ENCODE measurements at places on chromosomes 7 and 10.

DNA sequence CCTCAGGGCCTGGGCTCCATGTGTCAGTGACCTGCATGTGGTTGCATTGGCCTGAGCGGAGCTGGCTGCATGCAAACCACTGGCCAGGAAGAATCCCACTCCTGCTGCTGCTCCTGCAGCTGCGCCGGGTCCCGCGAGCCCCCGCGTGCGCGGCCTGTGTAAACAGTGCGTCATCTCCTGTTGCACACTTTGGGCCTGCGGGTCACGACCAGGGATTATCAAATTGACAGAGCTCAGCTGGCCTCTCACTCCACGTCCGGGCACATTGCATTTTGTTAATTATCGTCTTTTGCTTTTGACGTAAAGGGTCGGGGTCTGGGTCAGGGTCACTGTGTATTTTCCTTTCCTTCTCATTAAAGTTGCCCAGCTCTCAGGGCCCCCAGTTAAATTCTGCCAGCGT lies 132.6 kb downstream of the RGS10 start:
- no peak for DNase-seq

DNA sequence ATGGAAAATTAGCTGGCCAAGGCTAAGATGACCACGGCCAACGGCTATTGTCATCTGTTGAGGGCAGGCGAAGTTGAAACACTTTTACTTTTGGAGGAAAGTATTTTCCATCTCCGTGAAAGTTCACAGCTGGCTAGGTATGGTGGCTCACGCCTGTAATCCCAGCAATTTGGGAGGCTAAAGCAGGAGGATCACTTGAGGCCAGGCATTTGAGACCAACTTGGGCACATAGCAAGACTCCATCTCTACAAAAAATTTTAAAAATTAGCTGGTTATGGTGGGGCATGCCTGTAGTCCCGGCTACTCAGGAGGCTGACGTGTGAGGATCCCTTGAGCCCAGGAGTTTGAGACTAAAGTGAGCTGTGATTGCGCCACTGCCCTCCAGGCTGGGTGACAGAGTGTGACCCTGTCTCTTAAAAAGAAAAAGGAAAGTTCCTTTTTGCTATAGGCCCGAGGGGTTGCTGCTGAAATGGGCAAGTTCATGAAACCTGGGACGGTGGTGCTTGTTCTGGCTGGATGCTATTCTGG lies 85.5 kb upstream of the MKLN1 start:
- no peak for DNase-seq

GRCh38 chr7:130990178-130990832 lies 256.3 kb upstream of the KLF14 start:
- DNase-seq = no peak

DNA sequence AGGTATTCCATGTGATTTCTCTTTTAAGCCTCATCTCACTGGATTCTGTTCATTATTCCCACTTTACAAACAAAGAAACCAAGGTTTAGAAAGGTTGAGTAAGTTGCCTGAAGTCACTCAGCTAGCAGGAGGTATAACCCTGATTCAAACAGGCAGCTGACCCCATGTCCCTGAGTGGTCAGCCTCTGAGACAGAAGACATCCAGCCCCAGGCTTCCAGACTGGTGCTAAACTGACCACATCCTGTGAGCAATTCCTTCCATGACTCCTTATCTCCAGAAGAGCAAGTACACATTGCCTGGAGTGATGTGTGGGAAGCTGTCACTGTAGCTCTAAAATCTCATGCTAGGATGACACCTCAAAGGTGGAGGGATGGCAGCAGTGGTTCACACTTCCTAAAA lies 3.7 kb downstream of the PLPP4 start:
- DNase-seq = no peak

DNA sequence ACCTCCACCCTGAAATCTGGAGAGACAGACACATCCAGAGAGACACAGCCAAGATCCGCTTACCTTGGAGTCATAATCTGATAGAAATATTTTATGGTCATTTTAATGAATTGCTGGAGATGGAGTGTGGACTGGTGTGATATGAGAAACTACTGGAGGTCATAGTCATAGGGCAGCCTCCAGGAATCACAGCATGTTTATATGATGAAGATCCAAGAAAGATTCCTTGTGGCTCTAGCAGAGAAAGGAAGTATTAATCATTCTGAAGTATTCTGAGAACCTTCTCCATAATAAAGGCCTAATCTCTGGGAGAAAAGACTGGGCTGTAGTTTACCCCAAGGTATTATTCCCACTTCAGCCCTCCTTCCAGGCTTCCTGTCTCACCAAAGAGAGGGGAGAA lies 38.0 kb downstream of the POLR1F start:
- no peak for DNase-seq

GRCh38 chr10:90967865-90968264 lies 47.0 kb upstream of the ANKRD1 start:
- no peak for DNase-seq

GRCh38 chr7:85600395-85600794 lies 413.5 kb upstream of the SEMA3D start:
- DNase-seq = no peak

DNA sequence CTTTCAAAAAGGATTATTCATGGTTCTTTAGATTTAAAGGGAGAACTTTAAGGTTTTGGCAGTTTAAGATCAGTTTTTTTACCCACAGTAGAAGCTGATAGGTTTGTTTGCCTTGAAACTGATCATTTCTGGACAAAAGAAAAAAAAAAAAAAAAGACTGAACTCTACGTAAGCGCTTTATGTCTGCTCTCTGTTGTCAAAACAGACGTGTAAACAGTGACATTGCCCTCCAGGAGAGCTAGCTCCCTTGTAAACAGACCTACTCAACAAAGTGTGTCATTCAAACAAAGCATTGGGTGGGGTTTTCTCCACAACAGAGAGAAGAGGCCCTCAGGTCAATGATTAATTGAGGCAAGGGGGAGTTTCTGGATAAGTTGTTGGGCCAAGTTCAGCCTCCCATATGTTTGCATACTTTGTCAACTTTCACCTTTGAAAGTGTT lies 568.1 kb upstream of the LRRN3 start:
- no peak for DNase-seq

GRCh38 chr10:44913350-44914081 lies 2.4 kb downstream of the TMEM72 start:
- DNase-seq = peak; percentile 16

DNA sequence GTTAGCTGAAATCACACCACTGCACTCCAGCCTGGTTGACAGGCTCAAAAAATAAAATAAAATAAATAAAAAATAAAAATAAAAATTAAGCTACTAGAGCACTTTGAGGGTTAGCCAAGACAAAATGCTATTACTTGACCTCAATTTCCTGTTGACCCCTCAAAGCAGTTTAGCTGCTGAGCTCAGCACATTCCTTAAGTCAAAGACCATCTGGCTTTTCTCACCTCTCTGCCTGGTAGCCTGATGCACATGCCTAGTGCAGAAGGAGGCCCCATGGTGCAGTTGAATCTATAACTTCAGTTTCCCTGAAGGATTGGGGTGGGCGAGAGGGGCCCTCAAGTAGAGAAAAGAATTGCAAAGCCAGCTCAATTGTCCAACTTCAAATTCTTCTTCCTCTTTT lies 211.1 kb upstream of the GALNT17 start:
- DNase-seq = no peak

DNA sequence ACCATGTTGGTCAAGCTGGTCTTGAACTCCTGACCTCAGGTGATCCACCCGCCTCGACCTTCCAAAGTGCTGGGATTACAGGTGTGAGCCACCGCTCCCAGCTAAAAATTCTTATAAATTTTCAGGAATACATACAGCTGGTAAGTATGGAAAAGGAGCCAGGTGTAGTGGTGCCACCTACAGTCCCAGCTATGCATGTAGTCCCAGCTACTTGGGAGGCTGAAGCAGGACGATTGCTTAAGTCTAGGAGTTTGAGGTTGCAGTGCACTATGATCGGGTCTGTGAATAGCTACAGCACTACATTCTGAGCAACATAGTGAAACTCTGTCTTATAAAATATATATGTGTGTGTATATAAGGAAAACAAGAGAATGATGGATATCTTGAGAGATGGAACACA lies 19.0 kb downstream of the LDB1 start:
- DNase-seq = no peak

All from stimulated activated CD4-positive, alpha-beta T cell treated with anti-CD3 and anti-CD28 coated beads, Interleukin-1b, Interleukin-23, amount 100 ng/mL, for 48 hours (primary cell).